ENCODE measurements at places on chromosomes 7 and 10. TPM values are rescaled to one million over a fixed set of nuclear protein-coding genes. Genes with fewer than 3 reads are reported as not detected.

GRCh38 chr7:15495170-15495569, 66.6 kb downstream of the AGMO start:
- no peak for DNase-seq

DNA sequence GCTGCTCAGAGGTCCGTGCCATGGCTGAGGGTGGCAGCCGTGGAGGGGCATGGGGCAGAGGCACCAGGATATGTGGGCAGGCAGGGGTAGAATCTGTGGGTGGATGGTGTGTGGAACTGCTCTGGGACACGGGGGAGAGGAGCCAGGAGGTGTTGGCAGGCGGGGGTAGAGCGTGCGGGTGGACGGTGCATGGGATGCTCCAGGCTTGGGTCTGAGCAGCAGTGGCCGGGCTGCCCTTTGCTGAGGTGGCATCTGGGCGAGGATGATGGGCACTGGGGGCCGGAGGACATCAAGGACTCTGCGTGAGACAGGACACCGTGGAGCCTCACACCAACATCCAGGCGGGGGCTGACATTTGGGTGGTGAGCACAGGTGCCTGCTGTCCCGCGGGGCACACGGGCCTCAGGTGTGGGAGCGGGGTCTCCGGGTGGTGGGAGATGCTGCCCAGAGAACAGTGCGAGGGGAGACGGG, 46.2 kb downstream of the JAKMIP3 start:
- DNase-seq, result peak; percentile 59

Gene FMC1
- 11.4 TPM for total RNA-seq

DNA sequence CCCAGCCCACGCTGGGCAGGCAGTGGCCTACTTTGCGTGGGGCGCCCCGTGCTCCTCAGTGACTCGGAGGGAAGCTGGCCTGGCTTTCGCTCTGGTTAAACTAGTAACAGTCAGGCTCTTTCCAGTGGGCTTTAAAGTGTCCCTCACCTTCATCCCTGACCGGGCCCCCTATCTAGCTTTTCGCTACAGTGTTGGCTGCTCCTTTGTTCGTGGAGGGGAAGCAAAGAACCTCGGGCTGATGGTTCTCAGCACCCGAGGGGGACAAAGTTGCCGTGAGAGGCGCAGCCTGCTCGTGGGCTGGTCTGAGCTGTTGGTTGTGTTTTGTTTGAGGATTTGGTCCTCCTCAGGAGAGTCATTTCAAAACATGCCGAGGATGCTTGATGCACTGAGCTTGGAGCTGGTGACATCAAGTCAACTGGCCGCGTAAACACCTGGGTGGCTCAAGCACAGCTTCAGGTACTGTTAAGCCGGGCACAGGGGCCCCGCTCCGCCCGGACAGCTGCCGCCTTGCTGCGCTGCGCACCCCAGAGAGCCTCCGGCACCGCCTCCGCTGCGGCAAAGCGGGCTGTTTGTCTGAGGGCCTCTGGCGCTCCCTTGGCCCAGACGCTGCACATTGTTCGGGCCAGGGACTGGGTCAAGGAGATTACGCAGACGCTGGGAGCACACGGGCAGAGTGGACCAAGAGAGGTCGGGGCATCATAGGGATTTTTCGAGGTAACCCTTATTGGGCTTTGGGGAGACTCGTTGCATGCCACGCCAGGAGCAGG, 1.6 kb downstream of the DLX6 start:
- DNase-seq, result no peak

Gene CTAGE4
- total RNA-seq, result 9.5 TPM

DNA sequence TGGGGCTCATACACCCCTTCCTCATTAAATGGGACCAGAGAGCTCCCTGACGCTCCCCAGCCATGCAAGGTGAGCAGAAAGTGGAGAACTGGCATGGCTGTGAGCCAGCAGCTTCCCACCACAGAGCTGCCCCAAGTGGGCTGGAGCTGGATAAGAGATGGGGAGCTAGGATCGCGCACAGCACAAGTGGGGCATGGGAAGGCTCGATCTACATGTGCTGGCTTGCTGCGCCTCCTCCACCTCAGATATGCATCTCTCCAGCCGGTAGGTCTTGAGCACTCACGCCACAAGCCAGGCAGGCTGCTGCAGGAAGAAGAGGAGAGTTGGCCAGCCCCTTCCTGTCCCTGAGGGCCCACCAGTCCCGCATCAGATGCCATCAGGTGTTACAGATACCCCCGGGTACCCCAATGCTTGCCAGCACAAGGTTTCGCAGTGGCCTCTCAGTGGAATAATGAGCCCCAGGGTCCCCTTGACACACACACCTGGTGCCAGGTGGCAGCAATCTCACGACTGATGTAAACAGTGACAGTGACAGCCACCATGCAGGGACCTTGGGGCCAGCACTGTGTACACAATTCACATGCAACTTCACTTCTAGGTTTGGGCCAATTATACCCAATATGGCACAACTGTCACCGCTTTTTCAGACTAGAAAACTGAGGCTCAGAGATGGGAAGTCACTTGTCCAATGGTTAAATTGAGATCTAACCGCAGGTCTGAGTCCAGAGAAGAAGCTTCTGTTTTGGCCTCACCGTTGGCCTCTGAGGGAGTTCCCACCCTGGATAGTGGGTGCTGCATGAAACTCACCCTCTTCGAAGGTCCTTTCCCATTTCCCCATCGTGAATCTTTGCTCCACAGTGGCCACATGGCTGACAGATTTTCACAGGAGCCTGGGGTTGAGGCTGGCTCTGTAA, 79.3 kb downstream of the OAT start:
- peak; percentile 52 for DNase-seq

Gene IL6
- 6.5 TPM for total RNA-seq

Gene NKX1-2
- total RNA-seq, result not detected

Gene ENTPD1
- 64.6 TPM for total RNA-seq

GRCh38 chr10:130472236-130472635, 336.0 kb downstream of the GLRX3 start:
- no peak for DNase-seq

Gene KNDC1
- total RNA-seq, result 14.3 TPM

DNA sequence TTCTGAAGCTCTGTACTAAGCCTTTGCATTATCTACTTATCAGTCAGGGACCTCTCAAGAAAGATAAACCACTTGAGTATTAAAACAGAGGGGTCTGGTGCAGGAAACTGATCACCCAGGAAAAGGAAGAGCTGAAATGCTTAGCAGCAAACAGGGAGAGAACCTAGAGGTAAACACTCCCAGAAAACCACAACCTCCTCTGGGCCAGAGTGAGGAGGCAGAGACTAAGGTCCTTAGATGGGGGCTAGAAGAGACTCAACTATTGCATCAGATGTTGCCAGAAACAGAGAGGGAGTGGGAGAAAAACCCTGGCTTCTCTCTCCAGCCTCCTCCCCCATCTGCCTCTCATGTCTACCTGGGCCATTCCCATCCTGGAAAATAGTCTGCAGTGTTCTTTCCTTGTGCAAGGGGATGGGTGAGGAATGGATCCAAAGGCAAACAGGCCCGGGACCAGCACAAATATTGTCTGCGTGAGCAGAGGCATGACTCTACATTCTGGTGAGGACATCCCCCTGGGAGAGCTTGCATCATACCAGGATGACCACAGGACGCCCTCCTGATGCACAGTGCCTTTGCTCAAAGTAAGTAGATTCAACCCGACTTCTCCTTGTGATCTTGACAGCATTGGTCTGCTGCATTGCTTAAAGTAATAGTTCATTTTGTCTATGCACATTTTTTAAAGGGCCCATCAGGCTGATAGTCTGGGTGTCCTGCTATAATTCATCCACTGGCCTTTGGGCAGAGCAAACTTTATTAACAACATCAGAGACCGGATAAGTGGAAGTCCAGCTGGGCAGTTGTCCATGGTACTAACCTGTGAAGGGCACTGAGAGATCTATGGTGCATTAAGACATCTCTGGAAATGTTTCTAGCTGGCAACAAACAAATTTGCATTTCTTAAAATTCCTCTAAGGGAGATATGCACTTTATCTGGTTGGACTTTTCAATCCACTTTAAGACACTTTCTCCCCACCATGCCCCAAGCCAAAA, 22.4 kb upstream of the ODAD2 start:
- DNase-seq, result no peak

Gene PCLO
- total RNA-seq, result 5.3 TPM

Gene SPDYE9
- not detected for total RNA-seq

GRCh38 chr7:95686109-95686508, 86.2 kb upstream of the DYNC1I1 start:
- no peak for DNase-seq

DNA sequence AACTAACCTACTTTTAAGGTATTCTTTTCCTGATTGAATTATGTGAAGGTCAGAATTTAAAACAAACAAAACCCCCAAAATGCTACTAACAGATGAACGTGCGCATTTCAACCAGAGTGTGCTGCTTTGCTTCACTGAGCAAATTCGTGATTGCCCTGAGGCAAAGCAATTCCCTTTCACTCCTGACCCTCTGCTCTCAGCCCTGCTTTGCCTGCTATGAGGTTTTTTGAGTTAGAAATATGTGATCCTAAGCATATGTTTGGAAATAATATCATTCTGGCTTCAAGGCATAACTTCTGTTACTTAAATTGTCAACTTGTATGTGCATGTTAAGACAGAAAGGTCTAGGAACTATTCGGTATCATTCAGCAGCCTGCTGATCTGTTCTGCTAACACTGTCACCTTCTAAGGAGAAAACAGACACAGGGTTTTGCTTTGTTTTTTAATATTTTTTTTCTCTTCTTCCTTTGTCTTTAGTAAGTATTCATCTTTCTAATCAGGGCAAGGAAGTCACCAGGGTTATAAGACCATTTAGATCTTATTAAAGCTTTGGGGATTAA, 124.2 kb downstream of the GNAT3 start:
- no peak for DNase-seq

Data from upper lobe of right lung (tissue), 1 donor.